ENCODE measurements at places on chromosomes 13 and 19.
A peak's percentile ranks its signal among the peaks of the same experiment; 100 is the strongest.

DNA sequence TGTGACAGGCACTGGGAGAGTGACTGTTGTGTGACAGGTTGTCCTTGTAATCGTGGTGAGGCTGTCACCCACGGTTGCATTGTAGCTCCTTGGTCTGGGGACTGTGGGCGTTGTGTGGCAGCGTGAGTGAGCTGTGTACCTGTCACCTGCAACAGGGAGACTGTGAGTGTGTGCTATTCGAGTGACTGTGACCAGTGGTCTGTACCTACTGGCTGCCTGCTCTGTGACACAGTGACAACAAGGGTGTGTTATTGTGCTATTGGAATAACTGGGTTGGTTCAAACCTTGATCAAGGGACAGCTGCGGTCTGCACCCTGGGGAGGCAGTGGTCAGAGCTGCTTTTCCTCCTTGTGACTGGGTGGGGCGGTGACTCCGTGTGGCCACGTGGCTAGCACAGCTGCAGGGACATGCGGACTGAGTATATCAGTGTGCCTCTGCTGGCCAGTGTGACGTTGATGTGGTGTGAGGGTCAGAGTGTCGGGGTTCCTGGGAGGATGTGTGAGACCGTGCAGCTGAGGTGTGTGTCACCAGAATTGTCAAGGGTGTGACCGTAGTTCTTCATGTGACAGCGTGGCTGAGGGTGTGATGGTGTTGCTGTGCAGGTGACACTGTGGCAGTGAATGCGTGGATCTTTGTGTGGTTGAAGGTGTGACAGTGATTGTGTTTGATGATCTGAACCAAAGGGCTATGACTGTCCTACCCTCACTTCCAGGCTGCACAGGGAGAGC is 10.1 kb upstream of the NFIX start:
- no peaks in the 10 kb centered on the region for H3K36me3 ChIP-seq
- no peak for DNase-seq
- H3K27ac ChIP-seq: no peak overlapping the region
- H3K4me1 ChIP-seq: no peaks in the 10 kb centered on the region
- H3K4me3 ChIP-seq: no peak overlapping the region

DNA sequence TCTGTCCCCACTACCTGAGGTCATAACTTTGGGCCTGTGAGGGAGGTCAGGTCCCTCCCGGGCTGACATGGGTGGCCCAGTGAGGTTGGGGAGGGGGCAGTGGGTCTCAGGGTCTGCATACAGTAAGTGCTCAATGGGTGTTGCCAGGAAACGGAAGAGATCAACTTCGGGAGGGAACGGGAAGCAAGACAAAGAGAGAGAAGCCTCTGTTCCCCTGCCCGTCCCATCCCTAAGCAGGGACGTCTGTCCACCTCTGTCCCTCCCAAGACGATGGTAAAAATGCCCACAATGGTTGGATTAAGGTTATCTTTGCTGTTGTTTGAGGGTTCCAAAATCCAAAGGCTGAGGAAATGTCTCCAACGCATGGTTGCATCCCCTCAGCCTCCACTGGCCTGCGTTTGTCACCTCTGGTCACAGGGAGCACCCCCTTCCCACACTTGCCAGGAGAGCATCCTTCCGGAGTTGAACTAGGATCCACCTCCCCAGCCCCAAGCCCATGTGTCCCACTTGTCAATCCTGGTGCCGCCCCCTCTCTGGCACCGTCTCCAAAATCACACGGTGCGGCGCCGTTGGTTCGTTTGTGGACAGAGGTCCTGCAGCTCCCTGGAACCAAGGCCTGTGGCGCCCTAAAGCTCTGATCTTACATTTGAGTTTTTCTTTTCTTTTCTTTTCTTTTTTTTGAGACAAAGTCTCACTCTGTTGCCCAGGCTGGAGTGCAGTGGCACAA is 774 bp upstream of the HOMER3 start:
- H3K4me1 ChIP-seq: no peaks in the 10 kb centered on the region
- no peaks in the 10 kb centered on the region for H3K27me3 ChIP-seq
- no peak for DNase-seq
- H3K27ac ChIP-seq: no peak overlapping the region

GRCh38 chr19:31141301-31141700 is 207.9 kb downstream of the TSHZ3 start:
- H3K4me3 ChIP-seq: no peak overlapping the region
- H3K27me3 ChIP-seq: peaks cover 2% of the 10 kb centered on the region
- H3K36me3 ChIP-seq: no peaks in the 10 kb centered on the region

- H3K27me3 ChIP-seq: no peaks in the 10 kb centered on the region
- H3K4me1 ChIP-seq: no peaks in the 10 kb centered on the region
- H3K4me3 ChIP-seq: no peak overlapping the region
- H3K36me3 ChIP-seq: peaks cover 8% of the 10 kb centered on the region
- H3K27ac ChIP-seq: no peak overlapping the region
Observed at GRCh38 chr13:110483386-110483968, 78.0 kb downstream of the RAB20 start.

- no peaks in the 10 kb centered on the region for H3K4me1 ChIP-seq
- H3K27me3 ChIP-seq: no peaks in the 10 kb centered on the region
- no peak overlapping the region for H3K4me3 ChIP-seq
Observed at GRCh38 chr19:42028304-42029216, 34.5 kb upstream of the ATP1A3 start.

DNA sequence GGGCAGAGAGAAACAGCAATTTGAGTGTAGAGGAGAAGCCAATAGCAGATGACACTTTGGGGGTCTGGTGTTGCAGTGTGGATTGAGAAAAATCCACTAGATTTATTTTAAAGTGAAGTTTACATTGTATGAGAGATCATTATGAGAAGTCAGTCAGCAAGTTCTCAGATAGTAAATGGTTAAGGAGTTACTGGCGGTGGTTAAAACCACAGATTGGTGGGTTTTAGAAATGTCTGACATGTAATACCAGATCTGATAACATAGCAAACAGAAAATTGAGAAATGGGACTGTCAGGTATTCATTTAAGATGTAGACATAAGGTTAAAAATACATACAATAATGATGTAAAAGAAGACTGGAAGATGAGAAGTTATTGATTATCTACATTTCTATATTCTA is 7.2 kb downstream of the ABHD13 start:
- no peak for DNase-seq
- no peaks in the 10 kb centered on the region for H3K27me3 ChIP-seq
- no peaks in the 10 kb centered on the region for H3K36me3 ChIP-seq
- no peak overlapping the region for H3K4me3 ChIP-seq
- peaks cover 3% of the 10 kb centered on the region for H3K4me1 ChIP-seq

DNA sequence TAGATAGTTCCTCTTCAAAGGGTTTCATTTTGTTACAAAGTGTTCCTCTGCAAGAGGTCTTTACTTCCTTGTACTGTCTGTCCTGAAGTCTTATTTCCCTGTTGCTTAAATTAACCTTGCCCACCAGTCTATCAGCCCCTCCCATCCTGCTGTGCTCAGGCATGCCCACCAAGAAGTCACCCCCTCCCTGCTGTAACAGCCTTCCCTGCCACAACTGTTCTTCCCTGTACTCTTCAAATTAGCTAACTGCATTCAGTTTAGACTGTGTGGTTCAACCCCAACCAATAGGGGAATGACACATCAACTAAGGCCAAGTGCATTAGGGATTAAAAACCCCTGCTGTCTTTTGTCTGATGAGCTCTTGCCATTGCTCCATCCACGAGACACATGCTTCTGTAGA is 34.4 kb upstream of the ZNF562 start:
- no peak overlapping the region for H3K4me3 ChIP-seq
- H3K4me1 ChIP-seq: no peaks in the 10 kb centered on the region
- H3K27me3 ChIP-seq: no peaks in the 10 kb centered on the region
- no peak for DNase-seq
- no peaks in the 10 kb centered on the region for H3K36me3 ChIP-seq
- H3K27ac ChIP-seq: no peak overlapping the region

- no peaks in the 10 kb centered on the region for H3K36me3 ChIP-seq
- DNase-seq: peak; percentile 40
- H3K27me3 ChIP-seq: no peaks in the 10 kb centered on the region
- no peak overlapping the region for H3K27ac ChIP-seq
Observed at GRCh38 chr19:41813911-41814310, 17.5 kb downstream of the CEACAM3 start.

DNA sequence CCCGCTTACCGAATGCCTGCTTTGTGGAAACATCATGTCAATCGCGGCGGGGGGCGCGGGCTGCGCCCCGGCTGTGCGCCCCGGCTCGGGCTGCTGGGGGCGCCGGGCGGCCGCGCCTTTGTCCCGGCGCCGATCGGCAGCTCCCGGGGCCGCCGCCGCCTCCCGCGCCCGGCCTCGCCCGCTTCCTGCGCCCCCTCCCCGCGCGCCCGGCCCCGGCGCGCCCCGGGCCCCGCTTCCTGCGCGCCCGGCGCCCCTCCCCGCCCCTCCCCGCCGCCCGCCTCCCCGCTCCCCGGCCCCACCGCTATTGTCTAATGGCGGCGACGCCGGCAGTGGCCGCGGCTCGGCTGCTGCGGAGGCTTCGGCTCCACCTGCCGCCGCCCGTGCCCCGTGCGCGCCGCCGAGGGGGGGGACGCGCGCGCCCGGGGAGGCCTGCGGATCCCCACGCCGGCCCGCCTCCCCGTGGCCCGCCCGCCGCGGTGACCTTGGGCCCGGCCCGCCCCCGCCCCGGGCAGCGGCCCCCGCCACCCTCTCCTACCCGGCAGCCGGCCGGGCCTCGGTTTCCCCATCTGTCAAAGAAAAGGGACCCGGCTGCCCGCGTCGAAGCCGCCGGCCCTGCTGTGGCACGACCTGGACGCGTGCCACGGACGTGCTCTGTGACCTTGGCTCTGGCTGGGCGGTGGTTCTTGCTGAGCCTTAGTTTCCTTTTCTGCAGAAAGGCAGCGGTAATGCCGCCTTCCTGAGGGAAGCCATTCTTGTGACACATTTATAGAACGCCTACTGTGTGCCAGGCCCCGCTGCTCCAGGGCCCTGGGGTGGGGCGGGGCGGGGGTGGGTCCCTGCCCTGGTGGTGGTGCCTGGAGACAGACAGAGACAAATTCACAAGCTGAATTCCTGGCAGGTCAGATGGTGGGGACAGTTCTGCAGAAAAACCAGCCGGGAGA is at the start of gene TLE5:
TLE5 (minus strand) TSS at position 331 of the 941 bp plus-strand sequence; CDS start at position 36, 295 bp downstream.
- no peaks in the 10 kb centered on the region for H3K27me3 ChIP-seq
- no peaks in the 10 kb centered on the region for H3K4me1 ChIP-seq
- DNase-seq: peak; percentile 67
- H3K4me3 ChIP-seq: peak within 1 kb of the TSS; percentile 92
- H3K27ac ChIP-seq: peak within 1 kb of the TSS; percentile 68

DNA sequence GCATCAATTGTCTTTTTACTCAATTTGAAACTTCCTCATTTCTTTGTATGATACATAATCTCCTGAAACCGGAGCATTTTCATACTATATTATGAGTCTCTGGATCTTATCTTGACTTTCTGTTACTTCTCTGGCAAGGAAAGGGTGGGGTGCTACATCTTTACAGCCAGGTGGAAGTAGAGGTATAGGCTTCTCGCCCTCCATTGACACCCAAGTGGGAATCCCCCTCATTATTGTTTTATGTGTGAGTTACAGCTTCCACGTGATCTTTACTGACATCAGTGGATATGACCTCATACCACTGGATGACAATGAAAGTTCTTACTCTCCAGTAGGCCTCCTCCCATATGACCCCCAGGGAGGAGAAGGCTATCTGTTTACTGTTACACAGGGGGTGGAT is 262.1 kb upstream of the DACH1 start:
- H3K27ac ChIP-seq: no peak overlapping the region
- H3K36me3 ChIP-seq: no peaks in the 10 kb centered on the region
- no peaks in the 10 kb centered on the region for H3K4me1 ChIP-seq
- DNase-seq: no peak
- H3K4me3 ChIP-seq: no peak overlapping the region

DNA sequence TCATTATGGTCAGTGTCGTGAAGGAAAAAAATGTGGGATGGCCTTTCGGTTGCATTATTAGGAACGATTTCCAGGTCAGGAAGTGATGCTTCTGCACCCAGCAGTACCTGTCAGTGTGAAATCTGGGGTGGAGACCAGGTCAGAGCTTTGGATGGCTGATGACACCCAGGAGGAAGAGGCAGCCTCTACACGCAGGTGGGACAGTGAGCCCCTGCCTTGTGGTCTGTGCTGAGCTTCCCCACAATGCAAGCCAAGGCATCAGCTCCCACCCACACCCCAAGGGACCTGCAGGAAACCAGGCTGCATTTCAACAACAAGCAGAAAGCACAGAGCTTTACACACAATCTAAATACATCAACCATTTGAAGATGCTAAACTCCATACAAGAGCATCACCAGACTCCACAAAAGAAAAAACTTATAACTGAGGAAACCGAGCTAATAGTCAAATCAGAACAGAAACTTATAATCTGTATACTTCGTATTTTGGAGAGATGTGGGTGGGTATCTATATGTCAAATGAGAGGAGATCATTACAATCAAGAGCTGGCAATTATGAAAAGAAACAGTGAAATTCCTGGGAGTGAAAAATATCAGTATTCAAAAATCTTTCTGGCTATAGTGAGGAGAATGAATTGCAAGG is 130.1 kb downstream of the ZDHHC20 start:
- H3K4me1 ChIP-seq: no peaks in the 10 kb centered on the region
- no peaks in the 10 kb centered on the region for H3K36me3 ChIP-seq
- no peak for DNase-seq
- no peak overlapping the region for H3K4me3 ChIP-seq
- no peaks in the 10 kb centered on the region for H3K27me3 ChIP-seq
- no peak overlapping the region for H3K27ac ChIP-seq

Measured in aorta (tissue), 5 donors.